ENCODE measurements at places on chromosomes 5 and 9. TPM values are rescaled to one million over a fixed set of nuclear protein-coding genes. Genes with fewer than 3 reads are reported as not detected.

- H3K27me3 ChIP-seq = no peaks in the 10 kb centered on the region
- H3K27ac ChIP-seq = no peak overlapping the region
These were observed 188.4 kb downstream of the PCSK1 start for GRCh38 chr5:96244696-96245095.

DNA sequence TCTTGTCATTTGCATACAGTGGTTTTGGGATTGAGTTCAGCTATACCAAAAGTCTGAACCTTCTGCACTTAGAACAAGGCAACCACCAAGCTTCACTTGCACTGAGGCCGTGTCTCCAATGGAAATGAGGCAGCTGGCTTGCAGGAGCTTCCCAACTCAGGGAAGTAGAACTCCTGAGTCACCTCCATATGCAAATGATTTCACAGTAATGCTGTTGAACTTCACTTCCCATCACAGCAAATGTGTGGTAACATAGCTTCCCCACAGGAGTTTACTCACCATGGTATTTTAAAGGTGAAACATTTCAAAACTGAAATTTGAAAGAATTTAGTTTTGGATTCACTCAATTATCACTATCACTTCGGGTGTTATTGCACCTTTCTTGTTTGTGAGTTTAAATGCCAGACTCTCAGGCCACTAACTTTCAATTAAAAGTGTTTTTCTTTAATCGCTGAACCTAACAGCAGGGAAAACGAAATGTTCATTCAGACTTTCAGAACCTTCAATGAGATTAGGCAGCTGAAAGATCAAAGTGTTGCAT is 9.0 kb downstream of the CD274 start:
- no peak overlapping the region for H3K4me3 ChIP-seq
- no peak overlapping the region for H3K27ac ChIP-seq
- no peak for DNase-seq
- no peaks in the 10 kb centered on the region for H3K27me3 ChIP-seq
- no peaks in the 10 kb centered on the region for H3K36me3 ChIP-seq

The STK10 gene
- total RNA-seq = 14.7 TPM

The HEMGN gene
- 13.4 TPM for total RNA-seq

Measured in spinal cord (tissue), 10 donors.